ENCODE measurements at places on chromosomes 1 and 21.

- no peak for DNase-seq
These were observed 155.0 kb downstream of the PCNX2 start for GRCh38 chr1:233140499-233140898.

DNA sequence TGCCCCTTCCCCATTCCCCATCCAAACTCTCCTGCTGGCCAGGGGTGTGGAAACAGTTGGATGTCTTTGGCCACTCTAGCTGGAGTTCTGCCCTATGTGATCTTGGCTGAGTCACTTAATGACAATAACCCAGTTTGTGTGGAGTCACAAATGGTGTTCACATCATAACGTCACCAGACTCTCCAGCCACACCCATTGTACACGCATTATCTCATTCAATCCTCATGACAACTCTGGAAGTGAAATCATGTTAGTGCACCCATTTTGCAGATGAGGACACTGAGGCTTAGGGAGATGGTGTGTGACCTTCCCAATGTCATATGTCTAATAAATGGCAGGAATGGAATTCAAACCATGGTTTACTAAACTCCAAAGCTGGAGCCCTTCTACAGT lies 1.2 kb upstream of the CDA start:
- peak; percentile 9 for DNase-seq

- no peak for DNase-seq
These were observed 11.6 kb upstream of the GPR61 start for GRCh38 chr1:109527846-109528695.

- DNase-seq, result no peak
These were observed 4.4 kb upstream of the ACOT7 start for GRCh38 chr1:6397844-6398441.

DNA sequence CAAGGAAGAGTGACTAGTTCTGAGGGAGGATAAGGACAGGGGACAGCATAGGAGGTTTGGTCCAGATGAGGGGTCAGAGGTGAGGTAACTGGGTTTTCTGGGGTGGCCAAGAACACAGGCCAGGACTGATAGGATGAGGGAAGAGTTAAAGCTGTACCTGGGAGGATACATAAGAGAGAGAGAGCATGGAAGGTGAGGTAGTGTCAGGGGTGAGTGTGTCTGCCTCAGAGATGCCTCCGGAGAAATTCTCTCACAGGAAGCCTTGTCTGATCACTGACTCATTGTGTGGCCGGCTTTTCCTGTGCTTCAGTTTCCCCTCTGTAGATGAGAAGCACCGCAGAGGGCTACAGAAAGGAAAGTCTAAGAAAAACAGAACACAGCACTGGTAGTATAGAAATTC lies 40.2 kb downstream of the FASLG start:
- peak; percentile 40 for DNase-seq

- DNase-seq, result no peak
These were observed 561.1 kb upstream of the ZP4 start for GRCh38 chr1:238451781-238452310.

GRCh38 chr1:3708791-3709190 lies 43.5 kb upstream of the CCDC27 start:
- DNase-seq, result no peak

GRCh38 chr1:57109247-57109646 lies 143.4 kb upstream of the C8B start:
- no peak for DNase-seq

DNA sequence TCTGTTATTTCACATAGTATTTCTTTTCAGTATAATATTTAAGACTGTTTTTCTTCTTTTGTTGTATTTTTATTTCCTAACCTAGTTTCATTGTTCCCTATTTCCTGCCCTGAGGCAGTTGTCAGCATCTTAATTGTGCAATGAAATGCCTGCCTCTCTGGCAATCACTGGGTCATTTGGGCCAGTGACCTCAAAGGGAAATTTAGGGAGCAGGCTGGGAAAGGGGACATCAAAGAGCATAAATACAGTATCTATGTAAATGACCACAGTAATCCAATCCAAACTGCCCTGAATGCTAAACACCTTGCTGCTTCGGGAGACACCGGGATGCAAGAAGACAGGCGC lies 147.8 kb downstream of the TLR5 start:
- no peak for DNase-seq

DNA sequence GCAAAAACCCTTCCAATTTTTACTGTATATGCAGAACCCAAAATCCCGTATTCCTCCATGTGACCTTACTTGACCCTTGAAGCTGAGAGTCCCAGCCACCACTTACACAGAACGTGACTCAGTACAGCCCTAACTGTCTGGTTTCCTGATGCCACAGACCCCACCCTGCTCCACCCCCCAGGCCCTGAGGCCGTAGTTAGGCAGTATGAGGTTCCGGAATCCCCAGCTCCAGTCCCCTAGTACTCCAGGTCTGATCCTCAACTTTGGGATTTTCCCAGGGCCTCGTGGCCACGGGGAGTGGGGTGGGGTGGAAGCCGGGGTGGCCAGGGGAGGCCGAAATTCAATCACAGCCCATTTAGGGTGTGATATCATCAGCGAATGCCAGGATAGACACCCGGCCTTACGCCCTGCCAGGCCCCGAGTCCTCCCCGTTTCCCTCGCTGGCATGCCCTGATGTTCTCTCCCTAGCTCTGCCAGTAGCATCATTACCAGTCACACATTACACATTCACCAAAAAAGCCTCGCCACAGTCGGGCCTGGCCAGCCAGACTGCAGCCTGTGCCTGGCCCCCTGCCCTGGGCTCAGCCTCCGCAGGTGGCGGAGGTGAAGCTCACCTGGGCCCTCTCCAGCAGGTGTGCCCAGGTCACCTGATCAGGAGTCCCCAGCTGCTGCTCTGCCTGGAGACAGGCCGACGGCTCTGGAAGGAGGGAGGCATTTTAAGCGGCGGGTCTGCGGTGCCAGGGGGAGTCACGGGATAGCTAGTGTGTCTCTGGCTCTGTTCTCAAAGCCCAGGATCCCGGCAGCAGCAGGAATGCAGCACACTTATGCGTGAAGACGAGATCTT lies 70.8 kb downstream of the SCCPDH start:
- DNase-seq, result peak; percentile 49

DNA sequence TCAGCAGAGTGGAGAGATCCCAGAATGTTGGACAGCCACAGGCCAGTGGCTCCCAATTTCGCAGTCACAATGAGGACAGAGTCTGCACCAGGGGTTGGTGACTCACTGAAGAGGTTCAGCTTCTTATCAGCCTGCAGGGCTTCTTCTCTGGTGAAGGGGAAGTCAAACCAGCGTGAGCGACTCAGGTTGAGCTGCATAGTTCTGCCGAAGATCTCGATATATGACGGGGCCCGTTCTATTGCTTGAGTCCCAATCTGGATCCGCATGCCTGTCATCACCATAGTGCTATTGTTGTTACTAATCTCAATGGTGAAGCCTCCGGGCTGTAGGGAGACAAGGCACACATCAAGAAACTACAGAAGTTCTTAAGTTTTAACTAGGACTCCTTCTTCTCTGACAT lies 58.5 kb downstream of the UBR4 start:
- DNase-seq, result no peak

- no peak for DNase-seq
These were observed 13.1 kb downstream of the SERPINC1 start for GRCh38 chr1:173903827-173904531.

GRCh38 chr1:24186993-24187790 lies at the start of gene IFNLR1:
TSS of gene IFNLR1 (minus strand) at chr1:24187289. CDS start at chr1:24187248, 41 bp downstream.
- DNase-seq, result no peak

- no peak for DNase-seq
These were observed 25.2 kb downstream of the B3GALT5 start for GRCh38 chr21:39637971-39638240.

DNA sequence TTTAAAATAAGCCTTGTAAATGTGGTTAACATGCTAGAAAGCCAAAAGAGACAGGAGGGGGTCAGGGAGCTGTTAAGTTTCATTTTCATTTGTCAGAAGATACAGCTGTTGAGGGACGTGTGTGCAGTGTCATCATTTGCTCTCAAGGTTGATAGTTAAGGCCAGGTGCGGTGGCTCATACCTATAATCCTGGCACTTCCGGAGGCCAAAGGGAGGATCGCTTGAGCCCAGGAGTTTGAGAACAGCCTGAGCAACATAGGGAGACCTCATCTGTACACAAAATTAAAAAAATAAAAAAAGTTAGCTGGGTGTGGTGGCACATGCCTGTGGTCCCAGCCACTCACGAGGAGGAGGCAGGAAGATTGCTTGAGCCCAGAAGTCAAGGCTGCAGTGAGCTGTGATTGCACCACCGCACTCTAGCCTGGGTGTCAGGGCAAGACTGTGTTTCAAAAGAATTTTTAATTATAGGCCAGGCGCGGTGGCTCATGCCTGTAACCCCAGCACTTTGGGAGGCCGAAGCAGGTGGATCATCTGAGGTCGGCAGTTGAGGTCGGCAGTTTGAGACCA lies 22.7 kb downstream of the ZBTB8OS start:
- no peak for DNase-seq

DNA sequence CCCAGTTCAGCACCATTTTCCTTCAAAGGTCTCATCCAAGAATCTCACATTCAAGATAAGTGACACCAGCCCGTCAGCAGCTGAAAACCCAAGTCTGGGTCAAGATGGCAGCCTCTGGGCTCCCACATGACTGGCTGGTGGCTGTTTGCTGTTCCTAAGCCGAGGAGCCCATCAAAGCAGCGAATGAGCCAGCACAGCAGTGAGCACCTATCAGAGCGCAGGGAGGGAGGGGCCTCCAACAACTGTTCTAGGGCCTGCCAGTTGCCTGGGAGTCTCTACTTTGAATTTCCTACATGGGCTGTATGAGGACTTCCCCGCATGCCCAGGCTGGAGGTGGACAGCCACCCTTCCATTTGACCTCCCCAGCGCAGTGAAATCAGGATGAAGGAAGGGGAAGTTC lies 102.7 kb downstream of the ADARB1 start:
- no peak for DNase-seq

DNA sequence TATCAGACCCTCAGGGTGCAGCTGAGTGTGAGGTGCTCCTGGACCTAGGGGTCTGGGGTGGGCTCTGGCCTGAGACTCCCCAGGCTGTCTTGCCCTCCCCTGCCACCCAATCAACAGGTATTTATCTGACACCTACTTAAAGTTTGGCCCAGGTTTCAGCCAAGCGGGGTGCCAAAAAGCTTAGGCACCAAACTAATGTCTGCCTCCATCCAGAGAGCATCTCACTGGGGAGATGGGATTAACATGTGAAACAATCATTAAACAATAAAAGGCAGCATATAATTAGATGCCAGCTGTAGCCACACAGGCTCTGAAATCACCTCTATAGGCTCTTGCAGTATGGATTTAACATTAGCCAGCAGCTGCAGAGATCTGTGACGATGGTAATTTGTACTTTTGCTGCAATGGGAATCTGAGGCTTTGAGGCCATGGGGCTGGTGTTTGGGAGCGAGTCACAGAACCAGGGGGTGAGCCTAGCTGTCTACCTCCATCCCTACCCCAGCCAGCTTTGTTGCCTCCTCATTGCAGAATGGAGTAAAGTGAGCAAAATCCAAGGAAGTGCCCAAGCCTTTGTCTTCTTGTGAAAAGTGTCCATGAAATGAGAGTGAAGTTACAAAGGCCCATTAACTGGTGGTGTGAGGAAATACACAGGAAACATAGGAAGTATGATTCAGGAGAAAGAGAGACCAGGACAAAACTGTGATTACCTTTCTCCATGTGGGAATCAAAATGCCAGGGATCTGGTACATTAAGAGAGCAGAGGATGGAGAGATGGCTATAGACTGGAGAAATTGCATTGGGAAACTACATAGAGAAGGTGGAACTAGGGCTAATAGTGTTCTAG lies 36.1 kb downstream of the EIF2D start:
- DNase-seq, result no peak

Data from hematopoietic multipotent progenitor cell treated with erythropoietin and hydrocortisone succinate and interleukin-3 and kit ligand, for 8 days (in vitro differentiated cells).